ENCODE measurements at places on chromosomes 4 and X.

- DNase-seq = no peak
These were observed 77.8 kb upstream of the SH3RF1 start for GRCh38 chr4:169348541-169348940.

GRCh38 chrX:24190500-24191156 lies 41.1 kb downstream of the ZFX start:
- DNase-seq = no peak

DNA sequence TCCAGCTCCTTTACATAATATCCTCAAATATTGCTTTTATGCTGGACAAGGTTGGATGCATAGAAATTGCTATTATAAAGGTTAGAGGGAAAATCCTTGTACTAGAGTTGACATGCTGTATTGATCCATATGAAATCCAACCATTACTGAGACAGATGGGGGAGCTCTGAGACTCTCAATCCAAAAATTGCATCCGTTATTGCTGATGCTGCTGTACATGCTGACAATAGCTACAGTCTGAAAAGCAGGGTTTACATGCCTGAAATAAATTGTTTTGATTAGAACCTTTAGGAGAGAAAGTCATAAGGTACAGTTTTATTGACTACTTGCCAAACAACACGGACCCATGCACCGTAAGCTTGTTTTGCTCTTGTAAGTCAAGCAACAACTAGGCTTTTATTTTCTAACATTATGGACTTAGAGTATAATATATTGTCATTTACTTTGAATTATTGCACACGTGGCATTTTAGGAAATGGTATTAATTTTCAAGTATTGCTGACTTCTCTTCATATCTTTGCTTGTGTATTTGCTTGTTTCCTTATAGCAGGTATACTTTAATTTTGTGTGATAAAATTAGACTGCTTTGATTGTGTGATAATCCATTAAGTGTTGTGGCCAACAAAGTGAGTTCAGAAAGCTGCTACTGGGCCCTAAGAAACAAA lies 1365.2 kb downstream of the STIM2 start:
- DNase-seq = no peak

DNA sequence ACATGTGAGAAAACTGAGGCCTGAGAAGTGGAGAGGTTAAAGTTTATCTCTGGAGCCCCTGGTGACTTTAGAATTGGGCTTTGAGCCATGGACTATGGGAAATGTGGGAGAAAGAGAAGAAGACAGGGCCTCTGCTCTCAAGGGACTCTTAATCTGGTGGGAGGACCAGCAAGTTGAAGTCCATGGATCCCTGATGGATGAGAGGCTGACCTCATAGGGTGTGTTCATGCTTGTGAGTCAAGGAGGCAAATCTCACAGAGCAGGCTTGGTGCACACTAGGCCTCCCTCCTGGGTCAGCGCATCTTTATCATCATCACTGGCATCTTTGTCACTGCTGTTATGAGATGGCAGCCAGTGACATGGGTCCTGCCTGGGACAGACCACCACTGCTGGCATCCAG lies 211.9 kb downstream of the AFAP1 start:
- no peak for DNase-seq

- DNase-seq = no peak
These were observed 516.2 kb downstream of the KCTD8 start for GRCh38 chr4:43932448-43932847.

GRCh38 chrX:65127842-65128241 lies 151.6 kb upstream of the ZC4H2 start:
- DNase-seq = no peak

Data from AG09309 (cell line).